ENCODE measurements at places on chromosomes 6 and 20. TPM values are rescaled to one million over a fixed set of nuclear protein-coding genes. Genes with fewer than 3 reads are reported as not detected.

DNA sequence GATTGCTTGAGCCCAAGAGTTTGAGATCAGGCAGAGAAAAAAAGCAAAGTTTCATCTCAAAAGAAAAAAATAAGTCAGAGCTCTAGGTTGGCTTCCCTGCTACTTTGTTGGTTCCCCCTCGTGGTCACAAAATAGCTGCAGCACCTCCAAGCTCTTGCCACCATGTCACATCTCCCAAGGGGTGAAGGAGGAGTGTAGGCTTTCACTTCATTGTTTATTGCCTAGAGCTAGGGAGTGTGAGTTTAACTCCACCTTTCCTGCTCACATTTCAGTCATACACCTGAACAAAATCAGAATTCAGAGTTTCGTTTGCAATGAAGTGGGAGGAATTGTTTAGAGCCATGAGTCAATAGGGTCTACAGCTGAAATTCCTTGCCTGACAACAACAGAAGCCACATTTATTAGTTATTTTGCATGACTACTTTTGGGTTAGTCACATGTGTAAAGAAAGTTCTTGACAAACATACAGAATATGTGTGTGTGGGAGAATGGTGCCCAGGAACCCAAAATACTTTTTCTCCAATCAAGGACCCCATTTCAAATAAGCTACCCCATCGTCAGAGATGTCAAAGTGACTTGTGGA is 56.2 kb upstream of the UFL1 start:
- DNase-seq, result no peak

Gene L3MBTL1
- total RNA-seq, result 3.3 TPM

GRCh38 chr6:141077355-141078333 is 1055.1 kb upstream of the GJE1 start:
- DNase-seq, result peak; percentile 14

DNA sequence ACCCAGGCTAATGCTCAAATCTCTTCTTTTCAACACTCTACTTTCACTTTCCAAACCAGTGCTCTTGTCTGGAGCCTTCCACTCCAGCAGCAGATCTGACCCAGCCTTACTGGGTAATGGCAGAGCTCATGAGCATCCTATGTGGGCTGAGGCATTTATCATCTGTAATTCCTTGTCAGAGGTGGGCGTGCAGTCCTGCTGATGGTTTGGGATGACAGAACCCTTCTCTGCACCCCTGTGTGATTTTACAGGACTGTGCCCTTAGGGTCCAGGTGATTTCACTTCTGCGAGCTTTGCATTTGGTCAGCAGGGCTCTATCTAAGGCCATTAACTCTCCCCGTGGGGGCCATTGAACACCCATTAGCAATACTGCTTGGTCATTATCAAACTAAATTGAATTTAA is 55.4 kb downstream of the LAMA4 start:
- no peak for DNase-seq

- DNase-seq, result no peak
Observed at GRCh38 chr6:135204951-135205350, 23.8 kb downstream of the MYB start.

GRCh38 chr6:125104425-125104824 is 49.1 kb upstream of the TPD52L1 start:
- peak; percentile 27 for DNase-seq

Gene NOP56
- 110 TPM for total RNA-seq

Gene ANGPT4
- total RNA-seq, result not detected

Gene MAP1LC3A
- 14.9 TPM for total RNA-seq

DNA sequence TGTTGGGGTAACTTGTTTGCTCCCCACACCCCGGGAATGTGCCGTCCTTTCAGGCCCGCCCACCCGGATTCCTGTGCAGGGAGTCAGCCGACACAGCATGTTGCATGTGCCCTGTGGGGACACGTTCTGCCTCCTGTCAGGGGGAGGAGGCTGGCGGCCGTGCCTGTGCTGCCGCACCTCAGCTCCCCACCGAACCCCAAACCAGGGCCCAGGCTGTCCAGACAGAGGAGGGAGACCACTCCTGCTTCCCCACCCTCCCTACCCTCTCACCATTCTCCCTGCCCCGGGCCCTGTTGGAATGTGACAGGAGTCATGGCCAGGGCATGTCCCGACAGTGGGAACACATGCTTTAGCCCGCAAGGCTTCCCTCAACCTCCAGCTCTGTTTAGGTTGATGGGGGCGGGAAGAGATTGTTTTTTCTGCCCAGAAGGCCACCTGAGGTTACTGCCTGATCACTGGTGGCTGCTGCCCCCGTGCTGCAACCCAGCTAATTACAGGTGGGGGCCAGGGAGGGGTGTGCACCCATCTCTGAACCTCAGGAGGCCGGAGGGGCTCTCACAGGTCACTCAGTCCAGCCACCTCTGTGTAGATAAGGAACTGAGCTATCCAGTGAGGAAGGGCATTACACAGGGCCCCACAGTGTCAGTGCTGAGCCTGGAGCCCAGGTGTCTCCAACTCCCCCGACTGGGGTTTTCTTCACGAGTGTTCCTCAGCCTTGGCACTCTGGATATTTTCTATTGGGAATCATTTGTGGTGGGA is 13.6 kb downstream of the LRRC73 start:
- peak; percentile 62 for DNase-seq

- peak; percentile 95 for DNase-seq
Observed at GRCh38 chr20:58251979-58252591, 23.6 kb upstream of the ANKRD60 start.

Gene LY6G6D
- not detected for total RNA-seq

DNA sequence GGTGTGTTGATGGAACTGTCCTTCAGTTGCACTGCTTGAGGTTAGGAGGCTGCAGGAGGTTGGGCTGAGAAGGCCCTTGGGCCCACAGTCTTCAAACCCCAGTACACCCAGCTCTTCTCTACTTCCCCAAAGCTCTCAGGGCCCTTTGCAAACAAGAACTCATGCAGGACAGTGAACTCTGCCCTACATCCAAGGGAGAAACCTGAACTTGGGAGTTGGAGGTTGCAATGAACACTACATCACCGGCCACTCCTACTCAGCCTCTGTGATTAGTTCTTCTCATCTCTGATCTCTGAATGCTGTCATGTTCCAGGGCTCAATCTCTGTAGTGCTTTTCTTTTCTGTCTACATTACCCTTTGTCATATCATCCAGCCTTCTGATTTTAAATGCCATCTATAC is 148.5 kb upstream of the PDE7B start:
- DNase-seq, result no peak

DNA sequence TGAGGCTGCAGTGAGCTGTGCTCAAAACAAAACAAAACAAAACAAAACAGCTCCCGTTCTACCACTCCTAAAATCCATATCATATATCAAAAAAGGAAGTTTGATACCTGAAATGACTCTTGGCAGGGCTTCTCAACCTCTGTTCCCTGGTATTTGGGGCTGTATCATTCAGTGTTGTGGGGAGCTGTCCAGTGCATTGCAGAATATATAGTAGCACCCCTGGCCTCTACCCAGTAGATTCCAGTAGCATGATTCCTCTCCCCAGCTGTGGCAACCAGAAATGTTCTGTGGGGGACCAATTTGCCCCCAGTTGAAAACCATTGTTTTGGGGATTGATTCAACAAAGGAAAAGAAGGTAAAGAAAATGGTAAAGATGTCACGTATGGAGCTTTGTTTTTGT is 238.9 kb downstream of the PRL start:
- DNase-seq, result no peak

Gene CALHM6
- 3.1 TPM for total RNA-seq

- DNase-seq, result no peak
Observed at GRCh38 chr6:17971128-17972073, 16.0 kb downstream of the KIF13A start.

Gene CHD6
- total RNA-seq, result 45.5 TPM

DNA sequence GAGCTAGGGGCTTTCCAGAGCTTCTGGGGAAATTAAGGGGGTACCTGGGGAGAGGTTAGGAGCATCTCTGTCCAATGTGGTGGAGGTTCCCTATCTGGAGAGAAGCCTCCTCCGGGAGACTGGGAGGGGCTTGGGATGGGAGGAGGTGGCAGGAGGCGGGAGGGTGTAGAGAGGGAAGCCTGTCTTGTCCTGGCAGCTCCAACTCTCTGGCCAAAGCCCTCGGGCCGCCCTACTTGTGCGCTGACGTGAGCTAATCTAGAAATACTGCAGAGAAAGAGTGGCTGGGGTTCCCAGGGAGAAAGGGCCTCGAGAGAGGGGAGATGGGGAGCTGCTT is 1.6 kb upstream of the SLC32A1 start:
- no peak for DNase-seq

- DNase-seq, result peak; percentile 40
Observed at GRCh38 chr6:31396422-31397152, 6.8 kb upstream of the MICA start.

- DNase-seq, result peak; percentile 6
Observed at GRCh38 chr6:134267917-134268361, 50.0 kb downstream of the SGK1 start.

Gene TMEM74B
- 0.17 TPM for total RNA-seq

Data from renal cortical epithelial cell (primary cell).